SK-N-SH treated with all-trans-retinoic acid at 6 μM for 48 hours (cell line): ENCODE measurements at places on chromosomes 16 and 17.

- no peak for ATAC-seq
Observed at GRCh38 chr17:48429638-48430586, at the start of gene SKAP1. Gene SKAP1, minus strand, starts transcription at chr17:48430214.

DNA sequence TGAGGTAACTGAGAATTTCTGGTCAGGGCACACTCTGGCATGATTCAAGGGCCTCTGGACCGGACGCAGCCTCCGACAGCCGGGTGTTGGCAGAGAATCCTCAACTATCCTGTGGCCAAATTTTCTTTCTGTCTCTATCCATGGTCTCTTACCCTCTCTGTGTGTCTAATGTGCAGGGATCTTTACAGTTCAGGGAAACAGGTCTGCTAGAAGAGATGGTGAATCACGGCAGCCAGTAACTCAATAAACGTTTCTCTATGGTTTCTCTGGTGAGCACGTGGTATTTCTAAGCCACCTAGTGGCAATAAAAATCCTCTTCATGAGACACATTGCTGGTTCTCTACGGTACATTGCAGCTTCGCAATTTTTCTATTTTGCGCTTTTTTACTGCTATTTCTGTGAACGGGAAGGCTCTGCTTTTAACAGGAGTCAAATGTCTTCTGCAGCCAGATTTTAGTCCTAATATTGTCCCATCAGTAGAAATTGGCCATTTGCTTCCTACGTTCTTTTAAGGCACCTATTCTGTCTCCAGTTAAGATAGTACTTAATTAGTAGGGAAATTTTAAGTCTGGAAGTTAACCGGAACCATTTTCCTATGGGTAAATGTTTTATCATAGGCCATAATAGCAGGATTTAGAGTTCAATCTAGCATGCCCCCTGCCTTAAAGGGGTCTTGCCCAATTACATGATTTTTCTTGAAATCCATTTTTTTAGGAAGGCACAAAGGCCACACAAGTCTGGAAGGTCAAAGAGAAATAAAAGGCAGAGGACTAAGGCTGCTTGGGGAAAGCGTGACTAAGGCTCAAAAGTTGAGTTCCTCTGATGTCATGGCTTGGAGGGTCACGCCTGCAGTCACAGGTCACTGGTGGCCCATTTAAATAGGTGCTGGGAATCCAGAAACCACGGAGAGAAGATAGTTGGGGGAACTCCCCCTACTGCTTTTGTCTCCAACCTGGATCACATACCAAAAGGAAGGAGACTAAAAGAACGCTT lies 31.5 kb downstream of the QPRT start:
- ATAC-seq, result peak; percentile 98

DNA sequence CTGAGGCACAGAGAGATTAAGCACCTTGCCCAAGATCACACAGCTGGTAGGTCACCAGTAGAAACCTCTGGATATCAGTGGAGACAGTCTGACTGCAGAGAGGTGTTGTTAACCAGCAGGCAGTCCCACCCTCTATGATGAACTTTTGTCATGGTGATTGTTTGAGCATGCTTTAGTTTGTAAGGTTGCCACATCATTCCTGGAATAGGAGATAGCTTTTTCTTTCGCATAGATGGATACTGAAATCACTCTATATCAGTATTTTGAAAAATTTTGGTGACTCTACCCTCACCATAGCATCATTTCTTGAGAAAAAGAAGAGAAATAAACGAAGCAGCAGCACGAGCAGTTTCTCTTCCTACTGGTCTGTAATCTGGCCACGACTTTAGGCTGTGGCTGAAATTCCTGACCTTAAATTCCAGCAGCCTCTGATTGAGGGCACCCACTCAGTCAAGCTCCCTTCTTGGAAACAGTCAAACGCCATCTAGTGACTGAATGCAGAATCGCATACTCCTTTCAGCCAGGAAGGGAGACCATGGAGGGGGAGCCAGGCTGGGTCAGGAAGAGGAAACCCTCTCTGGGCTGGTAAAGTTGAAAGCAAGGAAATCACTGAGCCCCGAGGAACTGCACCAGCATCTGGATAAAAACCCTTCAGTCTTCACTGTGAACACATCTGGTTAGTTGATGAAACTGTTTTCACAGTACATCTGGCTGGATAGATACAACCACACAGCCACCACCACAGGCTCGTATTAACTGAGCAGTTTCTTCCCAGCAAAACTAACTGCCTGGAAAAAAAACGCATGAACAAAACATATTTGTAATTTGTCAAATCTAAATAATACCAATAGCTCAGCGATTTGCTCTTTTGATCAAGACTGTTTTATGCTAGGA lies 108.5 kb upstream of the XYLT1 start:
- peak; percentile 100 for ATAC-seq

DNA sequence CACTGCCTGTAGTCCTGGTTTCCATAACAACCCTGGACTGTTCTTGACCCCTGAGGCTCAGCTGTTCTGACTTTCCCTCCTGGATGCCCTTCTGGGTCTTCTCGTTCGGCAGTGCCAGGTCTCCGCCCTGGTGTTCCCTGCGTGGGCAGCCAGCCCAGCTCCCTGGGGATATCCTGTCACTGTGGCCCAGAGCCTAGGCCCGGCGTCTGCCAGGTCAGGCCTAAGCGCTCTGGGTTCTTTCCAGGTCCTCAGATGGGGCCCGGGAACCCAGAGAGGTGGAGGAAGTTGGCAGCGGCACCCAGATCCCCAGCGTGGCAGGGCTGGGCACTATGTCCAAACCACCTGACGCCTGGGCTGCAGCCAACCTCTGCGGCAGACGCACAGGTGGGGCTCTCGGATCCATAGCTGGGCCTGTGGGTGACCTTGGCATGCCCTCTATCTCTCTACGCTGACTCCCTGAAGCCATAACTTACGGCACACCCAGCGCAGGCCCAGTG lies 12.5 kb upstream of the ATP2A3 start:
- ATAC-seq, result no peak

DNA sequence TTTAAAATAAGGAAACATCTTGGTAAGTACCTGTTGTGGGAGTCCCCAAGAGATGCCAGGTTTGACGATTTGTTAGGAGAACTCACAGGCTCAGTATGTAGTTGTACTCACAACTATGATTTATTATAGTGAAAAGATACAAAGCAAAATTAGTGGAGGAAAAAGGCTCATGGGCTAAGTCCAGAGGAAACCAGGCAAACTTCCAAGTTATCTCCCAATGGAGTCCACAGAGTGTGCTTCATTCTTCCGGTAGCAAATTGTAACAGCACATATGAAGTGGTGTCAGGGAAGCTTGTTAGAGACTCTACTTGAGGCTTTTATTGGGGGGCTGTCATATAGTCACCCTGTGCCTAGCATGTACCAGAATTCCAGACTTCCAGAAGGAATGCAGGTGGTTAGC lies 2.3 kb downstream of the DDX19A start:
- no peak for ATAC-seq

- ATAC-seq, result no peak
Observed at GRCh38 chr17:58565389-58566311, 51.2 kb upstream of the MTMR4 start.

GRCh38 chr17:34416116-34416515 lies 53.1 kb upstream of the CCL1 start:
- no peak for ATAC-seq

- ATAC-seq, result no peak
Observed at GRCh38 chr16:27363797-27364196, 38.2 kb upstream of the IL21R start.

DNA sequence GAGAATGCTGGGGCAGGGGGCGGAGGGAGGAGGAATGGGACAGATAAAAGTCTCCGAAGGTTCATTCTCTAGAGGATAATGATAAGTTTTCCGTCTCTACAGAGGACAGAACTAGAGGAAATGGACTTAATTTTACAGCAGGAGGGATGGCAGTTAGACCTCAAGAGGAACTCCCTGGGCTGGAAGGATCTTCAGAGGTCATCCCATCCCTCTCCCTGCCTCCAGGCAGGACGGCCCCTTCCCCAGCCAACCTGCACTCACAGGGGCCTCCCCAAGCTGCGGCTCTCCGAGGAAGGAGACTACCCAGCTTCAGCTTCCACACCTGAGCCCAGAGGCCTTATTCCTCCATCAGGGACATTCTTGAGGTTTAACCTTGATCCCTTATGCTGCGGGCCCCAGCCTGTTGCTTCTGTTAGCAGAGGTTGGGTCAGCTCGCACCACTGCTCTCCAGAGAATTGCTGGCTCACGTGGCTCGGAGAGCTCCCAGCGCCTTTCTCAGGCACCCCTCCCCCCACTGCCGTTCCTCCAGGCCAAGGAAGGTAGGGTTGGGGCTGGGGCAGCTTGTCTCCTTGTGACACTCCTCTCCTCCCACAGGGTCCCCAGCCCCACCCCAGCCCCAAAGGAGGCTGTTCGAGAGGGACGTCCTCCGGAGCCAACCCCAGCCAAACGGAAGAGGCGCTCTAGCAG lies 8.5 kb downstream of the ELOB start:
- no peak for ATAC-seq

- ATAC-seq, result no peak
Observed at GRCh38 chr17:65023791-65024190, 32.7 kb downstream of the GNA13 start.

GRCh38 chr17:60597297-60597696 lies 2.7 kb upstream of the PPM1D start:
- no peak for ATAC-seq

DNA sequence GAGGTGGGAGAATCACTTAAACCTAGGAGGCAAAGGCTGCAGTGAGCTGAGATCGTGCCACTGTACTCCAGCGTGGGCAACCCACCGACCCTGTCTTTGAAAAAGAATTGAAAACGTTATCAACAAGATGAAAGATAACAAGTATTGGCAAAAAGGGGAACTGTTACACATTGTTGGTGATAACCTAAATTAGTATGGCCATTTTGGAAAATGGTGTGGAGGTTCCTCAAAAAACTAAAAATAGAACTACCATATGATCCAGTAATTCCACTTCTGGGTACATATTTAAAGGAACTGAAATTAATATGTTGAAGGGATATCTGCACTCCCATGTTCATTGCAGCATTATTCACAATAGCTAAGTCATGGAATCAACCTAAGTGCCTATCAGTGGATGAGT lies 61.0 kb downstream of the ABHD15 start:
- no peak for ATAC-seq

GRCh38 chr17:42087042-42087701 lies 11.1 kb downstream of the ZNF385C start:
- no peak for ATAC-seq

- no peak for ATAC-seq
Observed at GRCh38 chr17:69227541-69227940, 1.1 kb downstream of the ABCA10 start.

DNA sequence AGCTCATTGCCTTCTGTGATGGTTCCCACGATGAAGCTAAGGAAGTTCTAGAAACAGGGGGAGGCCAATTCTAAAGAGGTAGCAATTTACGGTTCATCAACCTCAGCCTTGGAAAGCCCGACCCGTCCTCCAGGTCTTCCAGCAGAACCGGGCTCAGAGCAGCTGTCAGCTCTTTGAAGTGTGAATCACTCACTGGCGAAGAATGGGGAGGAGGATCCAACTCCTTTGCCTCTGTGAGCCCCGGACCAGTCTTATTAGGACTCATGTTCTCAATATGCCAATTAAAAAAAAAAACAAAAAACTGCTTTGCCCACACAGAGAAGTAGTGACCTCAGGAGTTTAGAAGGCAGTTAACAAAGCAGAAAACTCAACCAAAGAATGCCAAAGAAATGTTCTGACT lies 31.4 kb downstream of the STX8 start:
- no peak for ATAC-seq
